GM13976 (cell line): ENCODE measurements at places on chromosomes 4 and X.

- DNase-seq = no peak
These were observed 128.1 kb upstream of the HPF1 start for GRCh38 chr4:169885893-169886292.

DNA sequence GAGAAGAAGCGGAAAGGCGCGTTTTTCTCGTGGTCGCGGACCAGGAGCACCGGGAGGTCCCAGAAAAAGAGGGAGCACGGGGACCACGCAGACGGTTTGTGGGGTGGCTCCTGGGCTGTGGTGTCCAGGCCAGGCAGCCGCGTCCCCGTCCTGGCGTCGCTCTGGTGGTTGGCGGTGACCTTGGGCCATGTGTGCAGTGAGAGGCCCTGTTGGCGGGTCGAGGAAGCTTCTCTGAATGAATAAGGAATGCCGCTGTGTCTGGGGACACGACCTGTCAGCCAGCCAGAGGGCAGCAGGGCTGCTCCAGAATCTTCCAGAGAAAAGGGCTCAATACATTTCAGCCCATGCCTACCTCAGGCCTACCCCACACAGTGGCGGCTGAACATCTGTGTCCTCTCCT, 24.3 kb upstream of the HGFAC start:
- no peak for DNase-seq

DNA sequence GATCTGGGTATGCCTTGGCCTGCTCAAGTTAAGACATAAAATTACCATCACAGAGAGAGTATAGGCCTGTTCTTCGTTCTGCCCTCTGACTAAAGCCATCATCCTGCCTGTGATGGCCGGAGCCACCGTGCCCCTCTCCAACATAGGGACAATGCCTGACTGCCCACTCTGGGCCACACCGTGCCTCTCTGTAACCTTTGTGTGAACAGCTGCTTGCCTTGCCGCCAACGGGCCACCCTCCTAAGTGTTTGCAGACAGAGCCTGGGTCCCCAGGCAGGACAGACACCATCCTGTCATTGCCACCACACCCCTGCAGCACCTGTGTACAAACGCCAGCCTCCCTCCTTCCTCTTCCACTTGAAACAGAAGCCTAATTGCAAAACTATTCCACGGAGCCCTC, 298.7 kb upstream of the TENM3 start:
- DNase-seq = no peak

- no peak for DNase-seq
These were observed 177.8 kb upstream of the GK2 start for GRCh38 chr4:79585834-79586233.

DNA sequence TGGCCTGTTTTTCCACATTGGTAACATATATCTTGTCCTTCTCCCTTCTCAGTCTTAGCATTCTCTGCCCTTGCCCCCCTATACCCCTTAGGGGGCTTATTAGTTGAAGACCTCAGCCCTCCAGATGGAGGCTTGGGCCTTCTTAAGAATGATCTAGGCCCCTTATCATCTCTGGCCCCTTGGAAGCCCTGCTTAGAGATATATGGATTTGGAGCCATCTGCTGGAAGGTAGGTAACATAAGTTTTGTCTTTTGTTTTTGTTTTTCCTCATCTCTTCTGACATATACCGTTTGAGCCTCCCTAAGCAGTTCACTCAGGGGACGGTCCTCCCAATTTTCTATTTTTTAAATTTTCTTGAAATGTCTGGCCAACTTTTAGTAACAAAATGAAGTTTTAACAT, 48.3 kb upstream of the NAP1L2 start:
- DNase-seq = peak; percentile 5

DNA sequence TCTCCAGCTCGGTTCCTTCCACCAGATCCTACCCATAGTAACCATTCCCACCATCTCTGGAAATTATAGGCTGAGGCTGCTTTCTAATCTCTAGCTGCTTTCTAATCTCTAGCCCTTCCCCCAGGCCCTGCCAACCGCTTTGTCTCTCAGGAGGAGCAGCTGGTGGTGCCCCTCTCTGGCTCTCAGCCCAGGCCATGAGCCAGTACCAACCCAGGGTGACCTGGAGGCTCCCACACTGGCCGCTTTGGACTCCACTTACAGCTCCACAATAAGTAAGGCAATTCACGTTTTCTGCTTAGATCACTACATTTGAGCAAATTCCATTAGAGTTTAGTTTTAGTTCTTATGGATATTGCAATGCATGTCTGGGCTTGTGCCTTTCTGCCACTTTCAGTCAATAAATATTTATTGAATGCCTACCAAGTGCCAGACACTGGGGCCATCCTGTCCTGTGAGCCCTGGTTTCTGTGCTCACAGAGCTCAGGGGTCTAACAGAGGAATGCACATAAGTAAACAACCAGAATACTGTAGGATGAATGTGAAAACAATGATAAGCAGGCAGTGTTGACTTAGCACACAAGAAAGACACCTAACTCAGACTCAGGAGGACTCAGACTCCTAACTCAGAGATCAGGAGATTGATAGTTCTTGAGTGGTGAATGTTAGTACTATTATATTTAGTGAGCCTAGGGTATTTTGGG, 38.9 kb downstream of the SMC1A start:
- DNase-seq = no peak

DNA sequence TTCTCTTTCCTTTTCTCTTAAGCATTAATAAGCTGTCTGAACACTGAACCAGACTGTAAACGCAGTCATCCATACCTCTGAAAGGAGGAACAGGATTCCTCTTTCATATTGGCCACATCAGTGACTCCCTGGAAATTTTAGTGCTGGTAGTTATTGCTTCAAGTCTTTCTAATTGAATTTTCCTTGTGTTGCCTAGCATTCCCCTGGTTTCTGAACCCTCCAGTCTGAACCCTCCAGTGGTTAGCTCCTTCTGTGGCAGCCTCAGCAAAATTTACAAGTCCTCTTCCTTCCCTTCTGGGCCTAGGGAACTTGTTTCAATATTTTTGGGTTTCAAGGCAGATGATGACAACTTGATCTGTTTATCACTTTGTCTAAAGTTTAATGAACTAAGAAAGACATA, 7.9 kb downstream of the SPARCL1 start:
- DNase-seq = no peak

- DNase-seq = no peak
These were observed 563.4 kb downstream of the DACH2 start for GRCh38 chrX:86711531-86712180.

DNA sequence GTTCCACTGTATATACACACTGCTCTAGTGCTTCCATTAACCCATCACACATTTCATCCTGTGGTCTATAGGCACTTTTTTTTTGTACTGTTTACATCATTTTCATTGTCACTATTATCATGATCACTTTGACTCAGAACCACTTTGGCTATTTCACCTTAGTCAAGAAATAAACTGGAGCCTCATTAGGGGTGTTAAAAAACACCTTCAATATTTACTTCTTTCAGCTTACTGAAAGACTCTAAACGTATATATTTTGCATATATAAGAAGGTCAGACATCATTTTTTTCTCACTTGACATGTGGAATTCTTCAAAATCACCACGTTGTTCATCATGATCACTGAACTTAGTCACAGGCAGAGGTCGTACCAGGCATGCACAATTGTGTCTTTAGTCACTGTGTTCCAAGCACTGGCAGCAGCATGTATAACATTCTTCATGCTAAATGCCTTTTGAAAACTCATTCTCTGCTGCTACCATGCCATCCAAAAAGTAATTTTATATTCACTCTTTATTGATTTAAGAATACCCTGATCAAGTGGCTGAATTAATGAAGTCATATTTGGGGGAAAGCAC, 229.2 kb upstream of the ARSJ start:
- DNase-seq = no peak

GRCh38 chr4:69855822-69856221, 4.1 kb downstream of the SULT1E1 start:
- DNase-seq = no peak

- no peak for DNase-seq
These were observed 233.4 kb downstream of the CFAP299 start for GRCh38 chr4:80568891-80569290.
